CD8-positive, alpha-beta memory T cell (primary cell): ENCODE measurements at places on chromosomes 1 and 21. TPM values are rescaled to one million over a fixed set of nuclear protein-coding genes. Genes with fewer than 3 reads are reported as not detected.

GRCh38 chr1:87348341-87349019 lies 19.8 kb downstream of the LMO4 start:
- no peaks in the 10 kb centered on the region for H3K36me3 ChIP-seq
- no peaks in the 10 kb centered on the region for H3K4me1 ChIP-seq
- DNase-seq, result no peak
- H3K4me3 ChIP-seq, result no peak overlapping the region
- H3K27me3 ChIP-seq, result no peaks in the 10 kb centered on the region

DNA sequence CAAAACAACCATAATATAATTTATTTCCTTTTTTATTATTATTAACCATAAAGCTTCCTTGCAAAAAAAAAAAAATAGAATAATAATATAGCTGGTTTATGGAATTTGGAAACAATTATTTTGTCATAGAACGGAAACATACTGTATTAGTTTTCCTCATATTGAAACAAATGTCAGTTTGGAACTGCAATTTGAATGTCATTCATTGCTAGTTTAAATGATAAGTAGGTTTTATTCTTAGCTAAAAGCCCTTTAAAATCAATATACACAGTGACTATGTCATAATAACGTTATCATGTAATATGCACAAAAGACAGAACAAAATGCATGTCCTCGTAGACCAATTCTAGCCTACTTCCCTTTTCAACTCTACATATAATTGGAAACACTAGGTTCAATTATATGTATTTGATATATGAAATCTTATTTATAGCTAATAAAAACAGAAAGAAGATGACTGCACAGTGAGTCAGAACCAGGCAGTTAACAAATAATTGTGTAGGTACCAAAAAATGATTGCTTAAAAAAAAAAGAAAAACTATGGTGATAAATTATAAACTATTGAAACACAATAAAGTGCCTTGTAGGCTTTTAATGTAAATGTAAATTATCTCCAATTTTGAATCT lies 85.2 kb upstream of the EXO1 start:
- no peak overlapping the region for H3K4me3 ChIP-seq
- no peak overlapping the region for H3K27ac ChIP-seq
- H3K27me3 ChIP-seq, result no peaks in the 10 kb centered on the region
- no peak for DNase-seq
- H3K36me3 ChIP-seq, result no peaks in the 10 kb centered on the region

The TMEM167B gene
- polyA plus RNA-seq, result 38.2 TPM

The ZNF695 gene
- polyA plus RNA-seq, result not detected

The GBP6 gene
- 0.63 TPM for polyA plus RNA-seq
